Jurkat, Clone E6-1 (cell line): ENCODE measurements at places on chromosomes 2 and 18.

- no peak for DNase-seq
These were observed 57.6 kb upstream of the NOSTRIN start for GRCh38 chr2:168744844-168745243.

- no peak for DNase-seq
These were observed 103.9 kb upstream of the PPP1CB start for GRCh38 chr2:28647682-28648081.

DNA sequence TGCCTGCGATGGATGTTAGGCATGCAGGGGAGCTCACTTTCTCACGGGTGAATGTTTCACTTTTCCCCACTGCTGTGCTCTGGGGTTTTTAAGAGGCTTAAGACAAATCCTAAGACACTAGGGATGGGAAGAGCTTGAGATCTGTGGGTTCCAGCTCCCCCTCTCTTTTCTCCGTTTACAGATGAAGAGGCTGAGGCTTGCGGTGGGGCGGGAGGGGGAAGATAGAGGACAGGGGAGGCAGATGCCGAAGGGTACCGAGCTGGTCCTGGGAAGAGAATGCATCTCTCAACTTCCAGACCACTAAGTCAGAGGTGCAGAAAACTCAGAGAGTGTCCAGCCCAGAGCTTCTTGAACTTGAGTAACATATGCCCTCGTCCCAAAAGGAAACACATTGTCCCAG lies 8.2 kb upstream of the ATOH8 start:
- no peak for DNase-seq

DNA sequence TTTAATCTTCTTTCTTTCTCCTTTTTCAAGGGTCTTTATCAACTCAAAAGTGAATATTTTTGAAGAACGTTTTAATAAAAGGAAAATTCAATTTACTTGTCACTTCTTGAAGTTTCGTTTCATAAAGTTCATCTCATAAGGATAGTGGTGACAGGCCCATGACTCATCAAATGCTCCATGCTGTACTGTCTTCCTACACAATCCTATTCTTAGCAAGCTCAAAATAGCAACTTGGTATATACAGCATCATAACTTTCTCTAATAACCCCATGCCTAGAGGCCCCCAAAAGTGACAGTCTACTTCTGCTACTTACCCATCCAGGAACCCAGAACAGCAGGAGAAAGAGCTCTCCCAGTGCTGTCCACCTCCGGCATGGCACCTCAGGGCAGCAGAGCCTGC lies 7.7 kb downstream of the FBXO15 start:
- DNase-seq = no peak

- no peak for DNase-seq
These were observed 620.3 kb upstream of the POU3F3 start for GRCh38 chr2:104233591-104233990.

- no peak for DNase-seq
These were observed 73.4 kb downstream of the RPRM start for GRCh38 chr2:153405196-153405595.

DNA sequence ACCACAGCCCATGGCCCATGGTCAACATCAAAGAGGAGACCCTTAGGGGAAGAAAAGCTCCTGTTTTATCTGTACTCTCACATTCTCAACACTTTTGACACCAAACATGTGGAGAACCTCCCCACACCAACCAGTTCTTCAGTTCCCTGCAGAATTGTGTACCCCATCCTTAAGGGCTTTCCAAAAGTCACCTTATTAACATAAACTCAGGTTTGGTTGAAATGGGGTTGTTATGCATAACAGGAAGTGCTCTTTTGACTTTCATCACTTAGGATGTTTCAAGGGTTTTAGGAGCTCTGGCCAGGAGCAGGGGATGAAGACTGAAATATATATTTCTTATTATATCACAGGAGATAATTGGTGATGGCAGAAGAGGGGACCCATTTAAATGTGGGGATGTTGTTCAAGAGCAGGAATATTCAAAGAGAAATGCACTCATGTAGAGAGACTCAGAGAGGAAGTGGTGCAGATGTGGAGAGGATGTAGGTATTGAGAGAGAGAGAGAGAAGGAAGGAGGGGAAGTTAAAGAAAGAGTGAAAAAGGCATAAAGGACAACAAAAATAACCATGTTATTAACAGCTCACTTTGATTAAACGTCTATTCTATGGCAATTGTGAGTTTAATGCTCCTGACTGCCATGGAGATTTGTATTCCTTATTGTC lies 35.2 kb downstream of the SP140L start:
- peak; percentile 19 for DNase-seq

GRCh38 chr2:181948227-181948626 lies 37.4 kb upstream of the PPP1R1C start:
- DNase-seq = no peak
